ENCODE measurements at places on chromosomes 5 and 9.

DNA sequence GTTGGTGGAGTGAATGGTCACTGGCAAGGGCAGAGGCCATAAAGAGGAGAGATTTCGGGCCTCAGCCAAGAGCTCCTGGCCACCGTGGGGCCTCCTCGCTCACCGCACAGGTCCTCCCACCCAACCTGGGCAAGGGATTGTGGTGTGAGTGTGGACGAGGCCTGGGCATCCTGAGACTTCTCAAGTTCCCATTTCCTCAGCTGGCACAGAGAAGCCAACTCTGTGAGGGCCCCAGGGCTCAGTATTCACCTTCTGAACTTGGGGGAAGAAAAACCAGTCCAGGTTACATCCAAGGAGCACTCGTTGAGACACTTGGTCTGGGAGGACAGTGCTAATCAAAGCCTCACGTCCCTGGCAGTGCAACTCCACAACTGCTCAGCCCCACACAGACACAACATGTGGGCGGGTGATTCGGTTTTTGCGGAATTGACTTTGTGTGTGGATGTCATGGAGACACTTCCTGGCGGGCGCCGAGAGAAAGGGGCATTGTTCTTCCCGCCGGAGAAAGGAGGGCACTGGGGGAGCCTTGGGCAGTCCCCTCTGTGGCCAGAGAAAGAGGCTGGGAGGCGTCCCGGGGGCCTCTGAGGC lies 28.5 kb upstream of the NKD2 start:
- no peak for DNase-seq

- DNase-seq: peak; percentile 70
Observed at GRCh38 chr5:113022661-113023060, 46.1 kb downstream of the DCP2 start.

DNA sequence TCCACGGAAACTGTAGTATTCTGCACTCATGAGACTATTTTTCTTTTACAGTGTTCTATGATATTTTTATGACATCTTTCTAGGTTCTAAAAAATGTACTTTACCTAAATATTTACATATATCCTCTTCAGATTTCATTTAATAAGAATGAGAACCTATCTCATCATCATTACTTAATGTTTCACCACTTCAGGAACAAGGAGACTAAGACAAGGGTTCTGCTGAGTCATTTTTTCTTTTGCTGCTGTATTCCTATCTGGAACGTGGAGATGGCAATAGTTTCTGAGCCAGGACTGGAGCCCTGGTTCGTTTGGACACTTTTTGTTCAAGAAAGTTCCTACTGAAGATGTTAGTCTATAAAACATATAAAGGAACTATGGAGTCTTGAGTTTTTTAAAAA lies 258.2 kb upstream of the MAP3K1 start:
- no peak for DNase-seq

GRCh38 chr9:122191584-122191983 lies 31.9 kb downstream of the MORN5 start:
- DNase-seq: no peak

GRCh38 chr5:152427721-152428120 lies 22.6 kb upstream of the NMUR2 start:
- no peak for DNase-seq

DNA sequence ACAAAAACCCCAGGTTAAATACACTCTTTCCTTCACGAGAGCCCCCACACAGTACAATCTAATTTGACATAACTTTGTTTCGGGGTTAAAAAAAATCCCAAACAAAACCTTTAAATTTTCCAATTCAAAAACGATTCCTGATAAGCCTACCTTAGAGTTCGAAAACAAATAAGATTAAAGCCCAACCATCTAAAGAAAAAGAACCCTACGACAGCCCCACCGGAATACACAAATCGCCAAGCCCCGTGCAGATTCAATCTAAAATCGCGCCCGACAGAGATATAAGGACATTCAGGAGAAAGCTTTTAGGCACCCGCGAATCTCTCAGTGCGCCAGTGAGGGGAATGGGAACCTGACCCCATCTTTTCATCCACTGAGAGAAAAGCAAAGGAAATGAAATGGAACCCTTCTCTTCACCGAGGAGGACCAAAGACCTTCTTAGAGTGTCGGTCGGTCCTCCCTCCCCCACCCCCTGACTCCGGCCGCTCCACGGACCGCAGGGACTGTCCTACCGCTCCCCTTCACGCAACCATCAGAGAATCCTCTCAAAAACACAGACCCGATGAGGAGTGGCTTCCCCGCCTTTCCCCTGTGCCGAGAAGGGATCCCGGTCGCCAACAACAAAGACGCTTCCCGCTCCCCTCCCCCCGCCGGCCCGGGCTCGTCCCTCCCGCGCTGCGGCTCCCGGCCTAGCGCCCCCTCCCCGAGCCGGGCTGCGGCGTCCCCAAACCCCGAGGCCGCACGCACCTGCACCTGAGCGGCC lies 925 bp downstream of the ABHD17B start:
- DNase-seq: peak; percentile 24

- no peak for DNase-seq
Observed at GRCh38 chr5:108193021-108193795, 188.7 kb downstream of the FBXL17 start.

DNA sequence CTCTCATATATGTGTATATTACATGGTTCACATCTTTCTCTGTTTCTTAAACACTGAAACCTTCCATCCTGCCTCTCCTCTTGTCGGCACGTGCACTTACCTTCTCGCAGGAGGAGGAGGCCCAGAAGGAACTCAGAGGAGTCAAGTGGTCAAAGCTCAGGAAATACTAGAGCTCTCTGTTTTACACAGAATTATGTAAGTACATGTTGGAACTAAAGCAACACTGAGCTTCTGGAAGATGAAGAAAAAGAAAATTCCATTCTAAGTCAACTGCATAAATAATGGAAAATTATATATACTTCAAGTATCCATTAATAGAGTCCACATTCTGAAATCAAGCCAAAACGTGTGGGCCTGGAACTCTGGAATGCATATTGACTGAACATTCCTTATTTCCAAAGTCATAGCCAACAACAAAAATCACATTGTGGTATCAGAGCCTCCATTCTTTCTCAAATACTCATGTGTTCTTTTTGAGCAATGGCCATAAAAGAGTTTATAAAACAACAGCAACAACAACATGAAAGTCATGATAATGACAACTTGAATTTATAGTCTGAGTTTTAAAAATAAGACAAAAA lies 121.5 kb upstream of the RAI14 start:
- DNase-seq: no peak

DNA sequence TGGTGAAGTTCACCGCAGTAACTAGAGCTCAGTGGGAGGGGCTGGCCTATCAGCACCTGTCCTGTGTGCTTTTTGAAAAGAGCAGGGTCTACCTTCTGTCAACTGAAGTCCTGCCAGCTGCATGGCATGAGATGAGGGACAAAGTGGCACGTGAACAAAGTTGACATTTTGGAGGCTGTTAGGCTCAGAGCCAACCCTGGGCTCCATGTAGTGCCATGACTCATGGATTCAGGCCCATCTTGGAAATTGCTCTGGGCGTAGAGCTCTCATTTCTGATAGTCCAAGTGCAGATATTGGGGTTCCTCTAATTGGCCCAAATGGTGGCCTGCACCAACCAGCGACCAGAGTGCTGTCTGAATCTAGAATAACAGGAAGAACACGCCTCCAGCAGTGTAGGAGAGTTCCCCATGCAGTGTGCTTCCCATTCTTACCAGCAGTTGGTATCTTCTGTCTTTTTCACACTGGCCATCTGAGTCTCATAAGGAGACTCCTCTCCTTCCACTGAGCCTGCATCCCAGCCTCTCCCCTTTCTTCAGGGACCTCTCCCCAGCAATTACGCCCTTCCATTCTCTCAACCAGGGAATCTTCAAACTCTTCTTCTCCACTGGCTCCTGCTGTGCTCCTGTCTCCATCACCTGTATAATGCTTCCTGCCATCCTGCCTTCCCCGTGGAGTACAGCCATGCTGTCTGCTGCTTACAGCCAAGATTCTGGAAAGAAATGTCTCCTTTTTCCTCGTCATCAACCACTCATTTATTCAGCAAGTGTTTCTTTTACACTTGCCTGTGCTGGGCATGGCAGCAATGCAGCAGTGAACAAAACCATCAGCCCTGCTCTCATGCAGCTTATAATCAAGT lies 30.4 kb downstream of the IRF1 start:
- DNase-seq: no peak

DNA sequence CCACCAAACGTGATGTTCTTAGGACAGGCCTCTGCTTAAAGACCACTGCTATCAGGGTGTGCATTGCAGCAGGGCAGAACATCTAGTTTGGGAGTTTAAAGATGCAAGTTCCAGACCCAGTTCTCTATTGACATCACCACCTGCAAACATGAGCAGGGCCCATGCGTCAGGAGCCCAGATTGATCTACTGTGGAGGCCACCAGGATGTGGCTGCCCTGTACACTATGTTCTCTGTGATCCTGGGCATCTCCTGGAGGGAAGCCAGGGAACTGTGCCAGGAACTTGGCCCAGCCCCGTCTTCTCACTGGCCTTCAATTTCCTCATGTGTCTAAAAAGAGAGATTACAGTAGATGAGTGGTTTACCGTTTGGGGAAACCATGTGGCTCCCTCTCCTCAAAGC lies 87.1 kb downstream of the PDE6A start:
- no peak for DNase-seq

DNA sequence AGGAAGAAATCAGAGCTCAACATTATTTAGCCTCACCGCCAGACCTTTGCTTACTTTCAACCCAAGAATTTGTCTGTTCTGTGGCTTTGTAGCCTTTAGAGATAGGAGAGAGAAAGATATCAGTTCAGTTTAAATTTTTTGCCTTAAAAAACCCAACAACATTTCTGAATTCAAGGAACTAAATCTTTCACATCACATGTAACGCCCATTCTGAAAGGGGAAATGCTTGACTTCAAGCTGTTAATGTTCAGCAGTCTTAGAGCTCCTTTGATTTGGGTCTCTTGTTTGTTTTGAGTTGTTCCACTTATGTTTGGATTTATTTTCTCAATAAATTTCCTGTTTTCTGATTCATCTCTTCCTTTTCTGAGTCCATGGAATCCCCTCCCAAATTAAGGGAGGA lies 294.5 kb downstream of the ARHGAP26 start:
- no peak for DNase-seq

GRCh38 chr9:134291961-134292871 lies 34.0 kb upstream of the RXRA start:
- DNase-seq: no peak

GRCh38 chr5:116646611-116647289 lies 72.1 kb upstream of the SEMA6A start:
- DNase-seq: no peak

All from CD4-positive, alpha-beta T cell treated with Interleukin-10 for 1 hour (primary cell).